ENCODE measurements at places on chromosomes 12 and 14. TPM values are rescaled to one million over a fixed set of nuclear protein-coding genes. Genes with fewer than 3 reads are reported as not detected.

- DNase-seq = peak; percentile 34
These were observed 166.3 kb downstream of the KIF26A start for GRCh38 chr14:104304451-104305351.

Gene ERP29
- total RNA-seq = 109 TPM

DNA sequence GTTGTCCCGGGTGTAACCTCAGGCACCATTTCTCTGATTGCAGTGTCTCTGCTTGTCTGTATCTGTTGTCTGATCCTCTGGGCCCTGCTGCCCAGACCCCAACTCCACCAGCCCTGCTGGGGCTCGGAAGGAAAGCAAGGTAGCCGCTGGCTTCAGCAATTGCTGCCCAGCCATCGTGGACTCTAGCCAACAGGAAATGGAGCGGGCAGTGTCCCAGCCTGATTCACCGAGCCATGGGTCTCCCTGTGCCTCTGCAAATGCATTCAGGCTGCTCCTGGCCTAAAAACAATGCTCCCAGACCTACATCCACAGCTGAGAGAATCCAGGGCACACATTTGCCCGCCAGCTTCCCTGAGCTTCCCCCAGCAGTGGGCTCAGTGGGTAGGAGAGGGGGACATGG lies 9.2 kb downstream of the TUNAR start:
- DNase-seq = no peak

Gene LRRC10
- total RNA-seq = not detected

GRCh38 chr12:50924439-50925341 lies 27.7 kb upstream of the HIGD1C start:
- peak; percentile 81 for DNase-seq

Gene MDGA2
- total RNA-seq = 0.35 TPM

- no peak for DNase-seq
These were observed 493.5 kb downstream of the NAV3 start for GRCh38 chr12:78324234-78324633.

Measured in mucosa of descending colon (tissue), 3 donors.